ENCODE measurements at places on chromosomes 6 and 20. TPM values are rescaled to one million over a fixed set of nuclear protein-coding genes. Genes with fewer than 3 reads are reported as not detected.

DDO gene
- total RNA-seq: 2.4 TPM

GNRH2 gene
- not detected for total RNA-seq

- no peak for DNase-seq
Measured at GRCh38 chr6:95228636-95229035, 348.7 kb upstream of the MANEA start.

- DNase-seq: no peak
Measured at GRCh38 chr20:51023617-51024155, 779 bp upstream of the KCNG1 start.

CCN6 gene
- 0.56 TPM for total RNA-seq

DNA sequence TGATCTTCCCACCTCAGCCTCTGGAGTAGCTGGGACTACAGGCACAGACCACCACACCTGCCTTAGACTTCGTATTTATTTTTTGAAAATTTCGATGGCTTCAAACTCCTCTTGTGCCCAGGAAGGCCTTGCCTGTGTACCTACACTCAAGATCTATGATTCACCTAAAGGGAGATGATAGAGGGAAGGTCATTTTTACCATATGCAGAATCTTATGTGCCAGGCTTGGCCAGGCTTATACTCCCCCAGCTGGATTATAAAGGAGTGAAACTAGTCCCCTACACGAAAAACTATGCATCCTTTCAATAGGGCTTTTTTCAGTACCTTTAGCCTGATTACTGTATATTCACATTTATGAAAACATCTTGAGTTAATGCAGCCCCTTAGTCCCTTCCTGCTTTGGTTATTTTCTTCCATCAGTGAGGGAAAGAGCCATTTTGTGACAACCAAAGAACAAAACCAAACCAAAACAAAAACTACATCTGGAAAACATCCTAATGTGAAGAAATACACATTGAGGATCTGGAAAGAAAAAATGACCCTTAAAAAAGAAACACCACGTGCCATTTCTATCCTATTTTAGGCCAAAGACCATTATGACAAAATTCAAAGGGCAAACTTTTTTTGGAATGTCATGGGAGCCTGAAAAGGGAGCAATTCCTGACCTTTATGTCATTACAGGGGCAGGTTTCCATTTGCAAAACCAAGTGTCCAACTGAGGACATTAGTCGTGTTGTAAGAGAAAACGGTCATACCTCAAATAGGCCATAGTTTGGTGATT, 34.7 kb downstream of the RIPOR2 start:
- DNase-seq: no peak

- DNase-seq: no peak
Measured at GRCh38 chr6:93420163-93420795, 920 bp upstream of the EPHA7 start.

RIPPLY2 gene
- total RNA-seq: not detected

TCP1 gene
- total RNA-seq: 146 TPM

Measured in omental fat pad (tissue), 4 donors.